ENCODE measurements at places on chromosomes 6 and 20.

- no peak for DNase-seq
Measured at GRCh38 chr6:17334265-17334664, 53.1 kb downstream of the RBM24 start.

- no peak for DNase-seq
Measured at GRCh38 chr20:34904202-34904621, 27.8 kb downstream of the ACSS2 start.

DNA sequence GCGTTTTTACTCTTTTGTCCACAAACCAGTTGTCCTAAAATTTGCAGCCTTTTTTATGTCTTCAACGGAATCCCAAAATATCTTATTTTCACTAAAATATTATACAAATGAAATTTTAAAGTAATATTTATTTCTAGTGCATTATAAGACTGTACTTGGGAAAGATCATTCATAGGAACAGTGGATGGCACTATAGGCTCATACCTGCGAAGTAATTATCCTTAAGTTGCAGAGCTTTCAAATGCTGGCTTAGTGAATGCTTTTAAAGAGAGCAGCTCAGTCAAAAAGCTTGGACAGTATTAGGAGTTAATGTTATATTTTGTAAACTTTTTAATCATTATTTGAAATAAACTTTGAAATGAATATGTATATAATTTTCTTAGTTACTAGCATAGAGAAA is 254.9 kb downstream of the CDKAL1 start:
- peak; percentile 34 for DNase-seq

DNA sequence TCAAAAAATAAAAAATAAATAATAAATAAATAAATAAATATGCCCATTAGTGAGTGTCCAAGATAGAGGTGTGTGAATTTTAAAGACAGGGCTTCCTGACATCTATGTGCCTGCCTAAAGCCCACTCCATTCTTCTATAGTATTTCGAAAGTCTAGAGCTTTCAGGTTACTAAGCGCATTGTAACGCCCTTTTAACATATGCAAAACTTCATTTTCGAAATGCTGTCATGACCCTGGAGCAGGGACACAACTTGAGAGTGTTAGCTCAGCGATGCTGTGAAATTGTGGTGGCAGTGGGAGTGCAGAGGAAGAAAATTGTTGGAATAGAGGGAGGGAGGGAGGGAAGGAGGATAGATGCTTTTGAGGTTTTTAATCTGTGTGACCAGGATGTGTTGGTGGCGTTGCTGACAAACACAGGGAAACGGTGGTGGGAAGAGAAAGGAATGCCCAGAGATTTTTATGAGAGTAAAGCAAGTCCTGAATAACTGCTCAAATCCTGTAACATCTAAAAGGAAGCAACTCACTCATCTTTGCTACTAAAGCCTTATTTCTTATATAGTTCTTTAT is 169.3 kb downstream of the ARID1B start:
- DNase-seq: no peak

DNA sequence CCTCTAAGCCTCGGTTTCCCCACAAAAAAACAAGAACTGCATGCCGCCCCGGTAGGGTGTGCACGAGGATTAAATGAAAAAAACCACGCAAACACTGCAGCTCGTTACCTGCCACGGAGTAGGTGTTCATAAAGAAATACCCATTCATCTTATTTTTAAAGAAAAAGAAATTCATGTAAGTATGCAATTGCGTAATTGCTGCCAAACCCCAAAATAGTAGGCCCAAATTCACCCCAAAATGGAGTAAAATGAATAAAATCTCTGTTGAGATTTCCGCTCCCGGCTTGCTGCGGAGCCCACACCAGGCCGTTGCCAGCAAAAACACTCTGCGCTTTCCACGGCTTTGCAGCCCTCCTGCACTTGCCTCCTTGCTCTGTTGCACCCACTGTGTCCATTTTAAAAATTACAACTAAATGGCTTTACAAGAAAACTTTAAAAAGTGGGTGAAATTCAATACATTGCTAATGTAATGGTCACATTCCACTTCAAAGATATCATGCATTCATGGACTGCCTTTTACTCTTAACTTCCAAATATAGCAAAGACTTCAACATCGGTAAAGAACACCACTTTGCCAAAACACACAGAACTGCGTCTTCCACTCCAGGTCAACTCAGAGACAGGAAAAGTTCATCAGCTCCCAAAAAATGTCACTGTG is 125.0 kb downstream of the ZMYND8 start:
- no peak for DNase-seq

GRCh38 chr6:169456840-169457239 is 203.2 kb upstream of the THBS2 start:
- DNase-seq: no peak

GRCh38 chr6:25354078-25354932 is 75.1 kb downstream of the CARMIL1 start:
- no peak for DNase-seq

- no peak for DNase-seq
Measured at GRCh38 chr6:79436241-79436640, 101.0 kb downstream of the LCA5 start.

GRCh38 chr20:32110173-32110704 is 725 bp downstream of the TM9SF4 start:
- DNase-seq: no peak

DNA sequence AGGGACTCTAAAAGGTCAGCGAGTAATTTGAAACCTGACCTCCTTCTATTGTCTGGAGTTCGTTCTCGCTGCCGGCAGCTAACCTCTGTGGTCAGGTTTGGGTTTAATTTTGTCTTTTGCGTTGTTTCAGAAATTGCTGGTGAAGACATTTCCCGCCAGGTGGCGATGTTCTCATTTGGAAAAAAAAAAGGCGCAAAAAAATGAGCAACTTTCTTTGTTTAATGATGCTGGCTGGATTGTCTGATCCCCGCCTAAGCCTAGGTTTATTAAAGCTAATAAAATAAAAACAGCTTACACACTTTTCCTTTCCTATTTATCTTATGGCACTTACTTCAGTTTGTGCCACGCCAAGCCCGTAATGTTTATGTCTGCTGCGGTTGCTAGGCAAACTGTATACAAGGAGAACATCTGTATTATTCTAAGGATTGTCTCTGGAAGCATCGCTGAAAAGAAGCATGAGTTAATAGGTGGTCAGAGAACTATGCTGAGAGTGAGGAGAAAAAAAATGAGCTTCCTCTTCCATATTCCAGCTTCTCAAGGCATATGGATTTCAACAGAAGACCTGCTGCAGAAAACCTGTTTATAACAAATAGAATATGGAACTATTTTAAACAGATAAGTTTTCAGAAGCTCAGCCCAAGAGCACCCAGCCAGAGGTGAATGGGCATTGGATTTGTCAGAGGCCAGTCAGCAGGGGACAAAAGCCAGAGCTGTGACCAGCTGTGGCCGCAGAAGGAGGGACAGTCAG is 205.7 kb downstream of the DOK5 start:
- no peak for DNase-seq

DNA sequence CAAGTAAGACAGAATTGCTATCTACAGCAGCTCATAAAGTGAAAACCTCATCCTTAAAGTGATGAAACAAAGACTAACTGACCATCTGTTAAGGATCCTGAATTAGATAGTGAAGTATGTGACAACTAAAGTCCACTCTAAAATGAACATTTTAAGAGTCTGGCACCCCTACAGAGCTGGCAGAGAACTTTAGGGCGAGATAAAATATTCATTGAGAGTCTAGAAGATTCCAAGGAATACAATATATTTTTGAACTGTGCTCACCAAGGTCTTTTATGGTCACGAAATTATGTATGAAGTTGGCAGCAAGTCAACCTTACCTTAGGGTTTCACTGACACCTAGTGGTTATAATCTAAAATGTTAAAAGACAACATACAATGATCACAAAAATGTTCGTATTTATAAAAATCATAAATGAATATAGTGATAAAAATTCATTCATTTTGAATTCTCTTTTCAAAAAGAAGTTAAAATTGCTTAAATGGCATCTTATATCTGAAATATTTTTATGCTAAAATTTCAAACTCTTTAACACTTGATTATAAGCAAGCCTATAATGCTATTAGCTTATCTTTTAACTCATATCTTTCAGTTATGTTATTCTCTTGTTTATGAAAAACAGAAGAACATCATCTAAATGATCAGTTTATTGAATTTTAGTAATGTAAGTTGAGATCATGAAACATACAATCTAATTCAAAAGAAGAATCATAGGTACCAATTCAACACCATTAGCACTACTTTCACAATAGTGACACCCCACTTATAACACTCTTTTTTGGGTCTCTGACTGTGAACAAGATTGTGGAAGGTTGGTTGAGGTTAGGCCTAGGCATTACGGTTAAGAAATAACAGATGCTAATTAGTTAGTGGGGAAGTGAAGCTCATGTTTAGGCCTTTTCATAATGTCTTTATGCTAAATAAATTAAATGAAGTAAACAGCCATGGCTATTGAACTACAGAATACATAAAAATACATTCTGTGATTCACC is 27.5 kb downstream of the RSPH3 start:
- no peak for DNase-seq

- DNase-seq: no peak
Measured at GRCh38 chr6:158061709-158062461, 80.2 kb downstream of the SYNJ2 start.

DNA sequence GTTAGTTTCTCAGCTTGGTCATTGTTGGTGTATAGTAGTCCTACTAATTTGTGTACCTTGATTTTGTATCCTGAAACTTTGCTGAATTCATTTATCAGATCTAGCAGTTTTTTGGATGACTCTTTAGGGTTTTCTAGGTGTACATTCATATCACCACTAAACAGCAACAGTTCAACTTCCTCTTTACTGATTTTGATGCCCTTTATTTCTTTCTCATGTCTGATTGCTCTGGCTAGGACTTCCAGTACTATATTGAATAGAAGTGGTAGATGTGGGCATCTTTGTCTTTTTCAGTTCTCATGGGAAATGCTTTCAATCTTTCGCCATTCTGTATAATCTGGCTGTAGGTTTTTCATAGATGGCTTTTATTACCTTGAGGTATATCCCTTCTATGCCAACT is 61.3 kb upstream of the HEY2 start:
- no peak for DNase-seq

- no peak for DNase-seq
Measured at GRCh38 chr20:51528263-51529027, 14.1 kb downstream of the NFATC2 start.

- DNase-seq: no peak
Measured at GRCh38 chr6:12602951-12603672, 113.5 kb upstream of the PHACTR1 start.

GRCh38 chr6:31900917-31901414 is 920 bp downstream of the ZBTB12 start:
- DNase-seq: no peak

GRCh38 chr20:24779131-24779530 is 169.9 kb upstream of the CST7 start:
- no peak for DNase-seq

DNA sequence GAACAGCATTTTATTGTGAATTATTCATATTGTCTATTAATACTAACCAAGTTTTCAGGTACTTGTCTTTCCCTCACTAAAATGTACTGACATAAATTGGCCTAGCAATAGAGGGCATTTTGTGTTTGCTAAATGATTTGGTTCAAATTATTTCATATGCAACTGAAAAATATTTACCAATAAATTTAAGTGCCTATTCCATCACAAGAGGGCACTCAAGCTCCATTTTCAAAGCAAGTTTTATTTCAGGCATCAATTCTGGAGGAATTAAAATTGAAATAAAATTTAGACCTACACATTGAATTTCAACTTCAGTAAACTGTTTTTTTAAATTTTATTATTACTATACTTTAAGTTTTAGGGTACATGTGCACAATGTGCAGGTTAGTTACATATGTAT is 114.3 kb upstream of the SYNCRIP start:
- DNase-seq: no peak

DNA sequence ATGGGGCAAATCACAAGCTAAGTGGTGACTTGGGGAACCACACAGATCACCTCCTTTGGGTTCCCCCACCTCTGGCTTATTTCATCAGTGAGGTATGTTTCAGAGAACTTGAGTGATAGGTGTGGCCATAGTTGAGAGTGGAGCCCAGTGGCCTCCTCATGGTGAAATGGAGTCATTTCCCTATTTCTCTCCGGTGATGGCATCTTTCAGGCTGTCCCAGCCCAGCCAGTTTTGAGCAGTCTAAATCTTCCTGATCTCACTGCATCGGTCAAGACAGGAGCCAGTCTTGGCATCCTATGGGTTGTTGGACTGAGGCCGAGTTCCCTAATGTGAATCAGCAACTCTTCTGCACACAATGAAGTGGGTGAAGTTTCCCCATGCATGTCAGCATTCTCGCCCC is 132.4 kb downstream of the EYA2 start:
- no peak for DNase-seq

- DNase-seq: no peak
Measured at GRCh38 chr6:148324297-148324985, 18.2 kb upstream of the SASH1 start.

DNA sequence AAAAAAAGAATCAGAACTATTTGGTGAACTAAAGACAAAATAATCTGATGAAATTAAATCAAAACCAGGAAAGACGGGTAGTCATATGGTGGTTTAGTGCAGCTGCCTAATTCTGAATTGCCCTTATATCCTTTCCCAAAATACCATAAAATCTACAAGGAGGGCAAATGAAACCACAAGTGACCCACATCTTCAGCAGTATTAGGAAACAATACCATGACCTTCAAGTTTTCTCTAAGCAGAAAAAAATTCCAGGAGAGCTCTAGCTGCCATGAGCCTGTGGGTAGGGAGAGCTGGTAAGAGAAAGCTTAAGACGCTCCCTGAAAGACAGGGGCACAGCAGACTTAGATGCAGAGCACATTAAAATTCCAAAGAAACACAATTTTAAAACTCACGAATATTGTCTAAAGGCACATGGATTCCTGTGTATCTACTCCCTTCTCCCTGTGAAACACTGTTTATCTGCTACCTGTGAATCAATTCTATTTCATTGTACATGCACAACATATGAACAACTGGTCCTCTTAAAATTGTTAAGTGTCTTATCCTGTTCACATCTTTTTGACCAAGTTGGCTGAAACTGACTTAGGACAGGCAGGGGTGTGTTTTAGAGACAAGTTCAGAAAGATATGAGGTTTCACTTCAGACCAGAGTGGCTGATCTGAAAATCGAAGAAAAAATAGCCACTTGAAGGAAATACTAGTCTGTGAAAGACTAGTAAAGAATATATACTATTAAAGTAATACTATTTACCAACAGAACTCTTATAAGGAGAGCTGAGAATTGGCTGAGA is 153.6 kb upstream of the SHLD1 start:
- DNase-seq: no peak

DNA sequence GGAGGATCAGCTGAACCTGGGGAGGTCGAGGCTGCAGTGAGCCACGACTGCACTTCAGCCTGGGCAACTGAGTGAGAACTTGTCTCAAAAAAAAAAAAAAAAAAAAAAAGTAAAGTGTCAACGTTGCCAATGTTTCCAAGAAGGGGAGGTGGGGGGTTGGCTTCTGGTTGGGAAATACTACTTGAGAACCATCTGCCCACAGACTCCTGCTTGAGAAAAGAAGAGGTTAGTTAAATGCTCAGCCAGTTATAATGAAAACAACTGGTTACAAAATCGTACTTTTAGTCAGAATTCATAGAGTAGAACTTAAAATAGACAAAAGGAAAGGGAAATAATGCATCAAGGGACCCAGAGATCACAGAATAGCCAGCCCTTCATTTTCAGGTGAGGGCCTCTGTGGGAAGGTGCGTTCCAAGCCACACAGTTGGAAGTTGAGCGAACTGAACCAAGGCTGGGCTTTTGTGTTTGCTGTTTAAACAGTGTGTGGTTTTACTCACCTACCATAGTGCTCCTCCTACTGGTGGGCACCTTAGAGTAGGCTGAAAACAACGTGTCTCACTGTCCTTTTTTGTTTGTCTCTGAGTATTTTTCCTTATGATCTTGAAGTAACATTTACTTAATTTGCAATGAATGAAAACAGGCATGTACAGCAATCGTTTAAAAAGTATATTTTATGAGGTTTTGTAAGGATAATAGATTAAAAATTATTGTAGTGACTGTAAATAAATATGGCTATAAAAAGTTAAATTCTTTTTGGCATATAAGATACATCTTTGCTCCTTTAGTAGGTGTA is 200.7 kb downstream of the BCAS1 start:
- DNase-seq: no peak
